ENCODE measurements at places on chromosomes 5 and 9. TPM values are rescaled to one million over a fixed set of nuclear protein-coding genes. Genes with fewer than 3 reads are reported as not detected.

DNA sequence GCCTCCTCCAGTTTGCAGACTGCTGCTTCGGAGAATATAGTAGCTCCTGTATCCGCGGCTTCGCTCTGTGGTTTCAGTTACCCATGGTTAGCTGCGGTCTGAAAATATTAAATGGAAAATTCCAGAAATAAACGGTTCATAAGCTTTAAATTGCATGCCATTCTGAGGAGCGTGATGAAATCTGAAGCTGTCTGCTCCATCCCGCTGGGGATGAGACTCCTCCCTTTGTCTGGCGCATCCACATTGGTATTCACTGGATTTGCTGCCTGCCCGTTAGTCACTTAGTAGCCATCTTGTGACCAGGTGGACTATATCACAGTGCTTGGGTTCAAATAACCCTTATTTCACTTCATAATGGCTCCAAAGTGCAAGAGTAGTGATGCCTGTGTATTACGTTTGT lies 36.3 kb downstream of the MSX2 start:
- H3K4me1 ChIP-seq: no peaks in the 10 kb centered on the region
- H3K27me3 ChIP-seq: no peaks in the 10 kb centered on the region
- no peak for DNase-seq
- H3K4me3 ChIP-seq: no peak overlapping the region

WNT8A gene
- not detected for polyA plus RNA-seq

- peaks cover 1% of the 10 kb centered on the region for H3K27me3 ChIP-seq
- no peak for DNase-seq
- H3K27ac ChIP-seq: no peak overlapping the region
- no peaks in the 10 kb centered on the region for H3K36me3 ChIP-seq
- H3K4me1 ChIP-seq: no peaks in the 10 kb centered on the region
Measured at GRCh38 chr5:174354571-174354970, 309.1 kb downstream of the NSG2 start.

GRCh38 chr5:77065256-77065655 lies 21.8 kb downstream of the ZBED3 start:
- no peak overlapping the region for H3K4me3 ChIP-seq
- no peak for DNase-seq
- H3K27ac ChIP-seq: no peak overlapping the region

- 0 out of 2 replicates have a peak overlapping the region, but pooled peaks have one; percentile 10 for H3K4me3 ChIP-seq
- no peaks in the 10 kb centered on the region for H3K36me3 ChIP-seq
- peak overlapping the region; percentile 75 for H3K27ac ChIP-seq
- H3K27me3 ChIP-seq: no peaks in the 10 kb centered on the region
- DNase-seq: no peak
- peaks cover 35% of the 10 kb centered on the region for H3K4me1 ChIP-seq
Measured at GRCh38 chr5:1782385-1783215, 17.0 kb downstream of the MRPL36 start.

- no peak overlapping the region for H3K27ac ChIP-seq
- H3K4me3 ChIP-seq: no peak overlapping the region
- H3K27me3 ChIP-seq: no peaks in the 10 kb centered on the region
- DNase-seq: no peak
- H3K4me1 ChIP-seq: no peaks in the 10 kb centered on the region
- H3K36me3 ChIP-seq: no peaks in the 10 kb centered on the region
Measured at GRCh38 chr5:17012289-17012688, 76.2 kb upstream of the MYO10 start.

DRD1 gene
- not detected for polyA plus RNA-seq

CCDC192 gene
- polyA plus RNA-seq: 0.20 TPM

GRCh38 chr5:88143693-88144218 lies 124.9 kb downstream of the TMEM161B start:
- no peaks in the 10 kb centered on the region for H3K36me3 ChIP-seq
- no peak overlapping the region for H3K4me3 ChIP-seq
- H3K27ac ChIP-seq: no peak overlapping the region
- DNase-seq: no peak

- H3K36me3 ChIP-seq: no peaks in the 10 kb centered on the region
- no peaks in the 10 kb centered on the region for H3K27me3 ChIP-seq
- no peak overlapping the region for H3K27ac ChIP-seq
- H3K4me3 ChIP-seq: no peak overlapping the region
Measured at GRCh38 chr5:34717426-34718327, 61.5 kb downstream of the RAI14 start.

PKD2L2 gene
- 0.86 TPM for polyA plus RNA-seq

- H3K27me3 ChIP-seq: no peaks in the 10 kb centered on the region
- H3K4me3 ChIP-seq: no peak overlapping the region
- DNase-seq: no peak
- H3K4me1 ChIP-seq: no peaks in the 10 kb centered on the region
Measured at GRCh38 chr9:76677481-76678055, 86.7 kb upstream of the PCA3 start.

MCTP1 gene
- 17.0 TPM for polyA plus RNA-seq

SLC34A1 gene
- polyA plus RNA-seq: 0.09 TPM

SIMC1 gene
- 14.2 TPM for polyA plus RNA-seq

GRCh38 chr5:305050-305449 lies 16.5 kb upstream of the AHRR start:
- H3K4me1 ChIP-seq: no peaks in the 10 kb centered on the region
- H3K36me3 ChIP-seq: peaks cover 20% of the 10 kb centered on the region
- no peak for DNase-seq
- H3K4me3 ChIP-seq: no peak overlapping the region
- H3K27me3 ChIP-seq: no peaks in the 10 kb centered on the region
- H3K27ac ChIP-seq: no peak overlapping the region

- DNase-seq: peak; percentile 23
- H3K27ac ChIP-seq: no peak overlapping the region
- H3K27me3 ChIP-seq: no peaks in the 10 kb centered on the region
- no peaks in the 10 kb centered on the region for H3K36me3 ChIP-seq
Measured at GRCh38 chr9:84499969-84500582, 159.5 kb upstream of the SLC28A3 start.

DNA sequence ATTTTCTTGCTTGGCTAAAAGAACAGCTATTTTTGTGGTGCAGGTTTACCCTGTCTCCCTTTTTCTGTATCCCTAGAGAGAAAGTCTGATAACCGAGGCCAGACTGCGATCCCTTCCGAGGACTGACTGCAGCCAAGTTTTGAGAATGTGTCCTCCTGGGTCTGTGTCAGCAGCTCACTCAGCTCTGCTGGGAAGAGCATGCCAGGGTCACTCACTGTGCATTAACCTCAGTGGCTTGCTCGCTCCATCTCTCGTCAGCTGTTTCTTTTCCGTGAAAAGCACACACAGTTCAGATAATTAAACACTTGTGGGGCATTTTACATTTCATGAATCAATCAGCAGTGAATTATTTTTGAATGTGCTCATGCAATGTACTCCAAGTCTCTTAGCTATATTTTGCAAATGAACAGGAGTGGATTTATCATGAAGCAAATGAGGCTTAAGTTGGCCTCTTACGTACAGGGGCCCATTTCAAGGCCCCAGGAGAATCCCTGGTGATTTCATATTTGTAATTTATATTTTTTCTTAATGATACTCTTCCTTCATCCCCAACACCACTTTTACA lies 252.1 kb downstream of the SMARCA2 start:
- H3K27me3 ChIP-seq: no peaks in the 10 kb centered on the region
- no peaks in the 10 kb centered on the region for H3K36me3 ChIP-seq
- H3K4me1 ChIP-seq: no peaks in the 10 kb centered on the region
- H3K4me3 ChIP-seq: no peak overlapping the region
- no peak overlapping the region for H3K27ac ChIP-seq

DNA sequence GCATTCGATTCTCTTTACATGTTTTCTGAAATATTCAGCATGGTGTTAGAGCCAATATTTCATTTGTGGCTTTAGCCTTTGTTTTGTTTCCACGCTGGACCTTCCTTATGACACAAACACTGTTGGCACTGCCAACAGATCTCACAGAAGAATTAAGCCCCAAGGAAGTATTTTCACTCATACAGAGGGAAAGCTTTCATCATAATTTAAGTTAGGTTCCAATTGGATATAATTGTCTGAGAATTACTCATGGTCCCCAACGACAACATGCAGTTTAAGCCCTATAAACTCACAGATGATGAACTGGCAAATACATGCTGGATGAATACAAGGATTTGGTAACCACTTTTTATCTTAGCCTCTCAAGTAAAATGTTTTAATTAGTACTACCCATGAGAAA lies 259.5 kb downstream of the EBF1 start:
- no peak overlapping the region for H3K4me3 ChIP-seq
- H3K27me3 ChIP-seq: no peaks in the 10 kb centered on the region
- no peak overlapping the region for H3K27ac ChIP-seq
- peaks cover 17% of the 10 kb centered on the region for H3K4me1 ChIP-seq

DNA sequence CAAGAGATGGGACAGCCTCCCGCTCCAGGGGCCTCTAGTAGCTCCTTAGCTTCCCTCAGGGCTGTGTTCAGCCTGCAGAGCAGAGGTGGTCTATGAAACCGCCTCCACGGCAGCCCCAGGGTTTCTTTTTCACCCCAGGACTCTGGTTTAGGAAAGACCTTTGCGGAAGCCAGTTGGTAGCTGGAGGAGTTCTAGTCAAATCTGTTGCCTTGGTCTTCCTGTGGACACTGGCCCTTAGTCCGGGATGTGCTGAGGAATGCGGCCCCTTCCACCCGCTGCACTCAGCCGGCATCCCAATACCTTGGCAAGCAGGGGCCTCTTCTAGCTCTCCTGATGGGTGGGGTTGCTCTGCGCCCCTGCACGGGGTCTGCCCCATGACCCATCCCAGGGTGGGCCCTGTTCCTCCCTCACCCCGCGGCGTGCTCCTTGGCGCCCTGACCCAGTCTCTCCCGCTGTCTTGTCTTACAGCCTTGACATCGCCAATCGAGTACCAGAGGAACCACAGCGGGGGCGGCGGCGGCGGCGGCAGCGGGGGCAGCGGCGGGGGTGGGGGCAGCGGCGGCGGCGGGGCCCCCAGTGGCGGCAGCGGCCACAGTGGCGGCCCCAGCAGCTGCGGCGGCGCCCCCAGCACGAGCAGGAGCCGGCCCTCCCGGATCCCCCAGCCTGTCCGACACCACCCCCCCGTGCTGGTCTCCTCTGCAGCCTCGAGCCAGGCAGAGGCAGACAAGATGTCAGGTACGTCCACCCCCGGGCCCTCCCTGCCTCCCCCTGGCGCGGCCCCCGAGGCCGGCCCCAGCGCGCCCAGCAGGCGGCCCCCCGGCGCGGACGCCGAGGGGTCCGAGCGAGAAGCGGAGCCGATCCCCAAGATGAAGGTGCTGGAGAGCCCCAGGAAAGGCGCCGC lies 94.3 kb upstream of the OTULINL start:
- no peak overlapping the region for H3K27ac ChIP-seq
- no peak for DNase-seq
- H3K36me3 ChIP-seq: peaks cover 18% of the 10 kb centered on the region
- no peak overlapping the region for H3K4me3 ChIP-seq
- no peaks in the 10 kb centered on the region for H3K27me3 ChIP-seq

CORO2A gene
- 2.6 TPM for polyA plus RNA-seq

- H3K27me3 ChIP-seq: no peaks in the 10 kb centered on the region
- H3K27ac ChIP-seq: peak overlapping the region; percentile 96
- H3K4me1 ChIP-seq: peaks cover 87% of the 10 kb centered on the region
- no peak overlapping the region for H3K4me3 ChIP-seq
- DNase-seq: no peak
- H3K36me3 ChIP-seq: peaks cover 10% of the 10 kb centered on the region
Measured at GRCh38 chr9:129889122-129889940, 54.1 kb downstream of the USP20 start.

DNA sequence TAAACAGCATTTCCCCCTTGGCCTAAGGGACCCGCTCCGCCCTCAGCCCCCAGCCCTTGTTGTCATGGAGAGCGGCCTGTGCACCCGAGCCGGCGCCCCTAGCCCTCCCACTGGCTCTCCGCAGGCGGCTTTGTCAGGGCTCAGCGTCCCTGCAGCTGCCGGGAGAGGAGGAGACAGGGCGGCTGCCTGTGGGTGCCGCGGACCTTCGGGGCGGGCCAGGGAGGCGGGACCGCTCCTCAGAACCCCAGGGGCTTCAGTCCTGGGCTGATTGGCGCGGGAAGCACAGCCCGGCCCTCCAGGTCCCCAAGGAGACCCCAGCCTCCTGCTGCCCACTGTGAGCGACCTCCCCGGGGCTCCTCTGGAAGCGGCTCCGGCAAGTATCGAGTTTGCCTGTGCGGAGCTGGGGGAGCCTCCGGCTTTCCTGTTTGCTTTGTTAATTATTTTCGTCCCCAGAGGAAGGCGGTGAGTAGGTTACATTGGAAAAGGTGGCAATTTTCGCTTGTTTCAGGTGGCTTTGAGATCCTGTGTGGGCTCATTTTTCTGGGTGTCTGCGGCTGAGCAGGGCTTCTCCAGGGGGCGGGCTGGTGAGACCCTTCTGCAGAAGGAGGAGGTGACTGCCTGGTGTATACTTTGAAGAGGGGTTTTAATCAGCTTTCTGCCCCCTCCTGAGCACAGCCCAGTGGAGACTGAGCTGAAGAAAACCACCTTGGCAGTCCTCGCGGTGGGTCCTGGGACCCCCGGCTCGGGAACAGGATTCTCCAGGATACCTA lies at the start of gene FGD3:
Gene FGD3 (plus strand): TSS at position 256 of the 770 bp plus-strand sequence. CDS start 28,734 bp downstream, outside the sequence.
- H3K36me3 ChIP-seq: no peaks in the 10 kb centered on the region
- peaks cover 11% of the 10 kb centered on the region for H3K27me3 ChIP-seq
- DNase-seq: no peak
- H3K27ac ChIP-seq: no peak within 1 kb of the TSS
- H3K4me3 ChIP-seq: no peak within 1 kb of the TSS

JAK2 gene
- polyA plus RNA-seq: 13.4 TPM

- no peaks in the 10 kb centered on the region for H3K36me3 ChIP-seq
- no peak for DNase-seq
- no peak overlapping the region for H3K4me3 ChIP-seq
- H3K4me1 ChIP-seq: no peaks in the 10 kb centered on the region
Measured at GRCh38 chr5:178389026-178389729, 156.6 kb upstream of the PHYKPL start.

SLC34A3 gene
- polyA plus RNA-seq: not detected

DNA sequence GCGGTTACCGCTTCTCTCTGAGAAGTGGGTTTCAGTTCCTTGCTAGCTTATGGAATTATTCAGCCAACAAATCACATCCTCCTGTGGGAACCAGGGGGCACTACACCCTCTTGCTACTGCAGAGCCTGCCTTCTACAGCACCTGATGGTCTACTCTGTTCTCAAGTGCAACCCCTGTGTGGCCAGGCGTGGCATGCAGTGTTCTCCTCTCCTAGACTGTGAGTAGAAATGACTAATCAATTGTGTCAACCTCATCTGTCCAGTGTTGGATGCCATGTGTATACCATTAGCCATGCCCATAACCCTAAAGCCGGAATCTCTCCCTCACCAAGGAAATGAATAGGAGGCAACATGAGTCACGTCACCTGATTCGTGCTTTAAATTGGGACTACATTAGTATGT lies 117.2 kb upstream of the LIFR start:
- no peaks in the 10 kb centered on the region for H3K36me3 ChIP-seq
- H3K4me1 ChIP-seq: no peaks in the 10 kb centered on the region
- no peaks in the 10 kb centered on the region for H3K27me3 ChIP-seq
- DNase-seq: no peak
- no peak overlapping the region for H3K27ac ChIP-seq

DNA sequence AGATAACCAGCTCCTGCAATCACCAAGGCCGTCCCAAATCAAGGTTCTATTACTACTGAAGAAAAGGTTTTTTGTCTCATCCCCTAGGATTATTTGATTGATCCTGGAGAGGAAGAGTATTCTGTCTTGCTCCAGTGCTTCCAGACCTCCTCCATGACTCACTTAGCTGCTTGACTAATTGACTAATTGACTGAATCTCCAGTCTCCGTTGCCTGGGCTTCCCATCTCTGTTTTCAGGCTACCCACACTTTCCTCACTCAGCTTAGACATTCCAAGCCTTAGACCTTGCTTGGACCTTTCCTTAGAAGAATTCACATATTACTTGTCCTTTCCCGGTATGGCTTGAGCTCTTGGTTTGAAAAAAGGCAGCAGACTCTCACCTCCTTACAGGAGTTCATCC lies 60.6 kb downstream of the FRMD3 start:
- H3K4me1 ChIP-seq: peaks cover 12% of the 10 kb centered on the region
- H3K27me3 ChIP-seq: no peaks in the 10 kb centered on the region
- no peak overlapping the region for H3K27ac ChIP-seq
- H3K4me3 ChIP-seq: no peak overlapping the region
